ENCODE measurements at places on chromosomes 13 and 19.

- DNase-seq: no peak
These were observed 404.2 kb upstream of the SGCG start for GRCh38 chr13:22776394-22777186.

DNA sequence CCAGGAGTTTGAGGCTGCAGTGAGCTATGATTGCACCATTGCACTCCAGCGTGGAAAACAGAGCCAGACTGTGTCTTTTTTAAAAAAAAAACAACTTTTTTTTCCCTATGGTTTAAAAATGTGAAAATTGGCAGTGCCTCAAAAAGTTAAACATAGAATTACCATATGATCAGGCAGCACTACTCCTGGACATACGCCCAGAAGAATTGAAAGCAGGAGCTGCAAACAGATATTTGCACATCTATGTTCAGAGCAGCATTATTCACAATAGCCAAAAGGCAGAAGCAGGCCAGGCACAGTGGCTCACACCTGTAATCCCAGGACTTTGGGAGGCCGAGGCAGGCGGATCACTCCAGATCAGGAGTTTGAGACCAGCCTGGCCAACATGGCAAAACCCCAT, 3.8 kb upstream of the RETN start:
- DNase-seq: no peak

DNA sequence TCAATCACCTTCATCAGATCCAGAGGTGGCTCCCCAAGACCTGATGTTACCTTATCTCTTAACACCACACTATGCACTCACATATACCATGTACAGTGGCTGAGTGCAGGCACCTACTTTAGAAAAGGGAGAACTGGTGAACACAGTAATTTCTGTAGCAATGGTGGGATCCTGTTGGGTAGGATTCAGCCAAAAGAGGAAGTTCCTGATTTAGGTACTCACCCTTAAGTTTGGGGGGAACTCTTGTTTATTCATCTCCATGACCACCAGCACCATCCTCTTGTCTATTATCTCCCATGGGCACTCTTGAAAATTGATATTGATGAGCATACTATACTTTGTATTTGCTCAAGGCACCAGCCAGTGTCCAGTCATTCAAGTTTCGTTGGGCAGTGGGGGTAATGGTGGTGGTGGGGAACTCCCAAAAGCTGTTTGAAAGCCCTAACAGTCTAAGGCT, 324.4 kb downstream of the LMO7 start:
- no peak for DNase-seq

- no peak for DNase-seq
These were observed 161.5 kb upstream of the STARD13 start for GRCh38 chr13:33446821-33447725.

DNA sequence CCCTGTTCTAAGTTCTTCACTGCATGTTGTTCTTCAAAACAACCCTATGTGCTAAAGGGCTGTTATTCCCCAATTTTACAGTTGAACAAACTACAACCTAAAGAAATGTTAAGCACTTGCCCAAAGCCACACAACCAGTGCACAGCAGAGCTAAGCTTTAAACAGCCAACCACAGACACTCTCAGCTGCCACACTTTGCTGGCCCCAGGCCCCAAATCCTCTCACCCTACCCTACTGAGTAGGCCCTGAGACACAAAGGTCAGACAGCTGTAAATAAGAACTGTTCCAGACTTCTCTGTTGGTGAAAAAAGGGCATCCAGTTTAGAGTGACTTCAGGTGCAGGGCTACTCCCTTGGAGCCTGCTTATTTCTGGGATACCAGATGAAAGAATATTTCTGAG, 30.0 kb downstream of the GRIK5 start:
- DNase-seq: no peak

DNA sequence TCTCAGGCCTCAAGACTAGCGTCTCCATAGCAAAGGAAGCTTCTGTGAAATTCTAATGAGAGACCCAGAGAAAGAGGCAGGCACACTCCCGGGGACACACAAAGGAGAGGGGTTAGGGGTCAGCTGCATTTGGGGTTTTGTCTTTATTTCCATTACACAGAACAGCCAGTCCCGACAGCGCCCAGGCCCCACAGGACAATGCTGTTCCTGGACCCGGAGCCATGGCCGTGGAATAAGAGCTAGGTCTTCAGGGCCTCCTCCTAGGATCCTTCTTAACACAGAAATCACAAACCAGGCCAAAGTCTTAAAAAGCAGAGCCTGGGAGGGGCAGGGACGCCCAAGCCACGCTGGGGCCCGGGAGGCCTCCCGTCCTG, 22.8 kb downstream of the KCTD15 start:
- DNase-seq: no peak

DNA sequence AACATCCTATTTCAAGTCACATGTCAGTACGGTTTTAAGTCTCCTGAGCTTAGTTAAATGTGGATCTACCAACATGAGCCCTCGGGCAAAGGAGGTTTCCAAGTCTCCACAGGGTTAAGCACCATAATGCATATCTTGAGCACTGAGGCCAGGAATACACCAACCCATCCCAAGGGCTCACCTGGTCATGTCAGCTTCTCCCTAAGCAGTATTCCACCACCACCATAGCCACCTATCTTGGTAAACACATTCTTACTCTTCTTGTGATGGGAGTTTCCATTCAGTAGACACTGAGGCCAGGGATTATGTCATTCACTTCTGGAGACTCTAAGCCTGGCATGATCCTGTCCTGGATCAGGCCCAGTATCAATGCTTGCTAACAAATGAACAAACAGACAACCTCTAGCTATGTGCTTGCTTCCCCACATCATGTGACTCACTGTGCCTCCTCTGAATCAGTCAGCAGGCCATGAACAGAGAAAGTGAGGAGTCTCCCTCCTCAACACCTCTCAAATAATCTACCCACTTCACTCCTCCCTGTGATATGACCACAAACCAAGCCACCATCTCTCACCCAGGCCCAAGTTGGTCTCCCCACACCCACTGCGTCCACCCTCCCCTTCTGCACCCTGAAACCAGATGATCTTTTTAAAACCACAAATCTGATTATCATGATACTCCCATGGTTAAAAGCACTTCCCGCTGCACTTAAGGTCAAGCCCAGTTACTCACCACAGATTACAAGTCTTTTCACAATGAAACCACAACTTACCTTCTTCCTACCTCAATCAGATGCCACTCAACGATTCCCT, 5.8 kb downstream of the PEG3 start:
- DNase-seq: no peak

Data from suppressor macrophage treated with lipopolysaccharide for 1 hour (primary cell).